Lung (tissue), 17 donors: ENCODE measurements at places on chromosomes 2 and 18. TPM values are rescaled to one million over a fixed set of nuclear protein-coding genes. Genes with fewer than 3 reads are reported as not detected.

PJVK gene
- 4.0 TPM for total RNA-seq

SOWAHC gene
- 15.2 TPM for total RNA-seq

GPR45 gene
- total RNA-seq = not detected

EMILIN2 gene
- 63.2 TPM for total RNA-seq

TUBB8B gene
- total RNA-seq = not detected

CRYGC gene
- total RNA-seq = not detected

TMEM150A gene
- total RNA-seq = 10.2 TPM

SLC23A3 gene
- total RNA-seq = 2.5 TPM

RAX gene
- not detected for total RNA-seq

SAG gene
- 0.46 TPM for total RNA-seq

GALR1 gene
- total RNA-seq = 0.03 TPM

GNLY gene
- total RNA-seq = 12.1 TPM

APCDD1 gene
- total RNA-seq = 77.4 TPM

ACADL gene
- total RNA-seq = 34.8 TPM

CXCR1 gene
- 6.4 TPM for total RNA-seq
